ENCODE measurements at places on chromosomes 6 and 20.

GRCh38 chr20:46550461-46550860 is at the start of gene OCSTAMP:
Gene OCSTAMP (minus strand): TSS chr20:46550654. CDS start chr20:46550560, 94 bp downstream.
- DNase-seq, result no peak

DNA sequence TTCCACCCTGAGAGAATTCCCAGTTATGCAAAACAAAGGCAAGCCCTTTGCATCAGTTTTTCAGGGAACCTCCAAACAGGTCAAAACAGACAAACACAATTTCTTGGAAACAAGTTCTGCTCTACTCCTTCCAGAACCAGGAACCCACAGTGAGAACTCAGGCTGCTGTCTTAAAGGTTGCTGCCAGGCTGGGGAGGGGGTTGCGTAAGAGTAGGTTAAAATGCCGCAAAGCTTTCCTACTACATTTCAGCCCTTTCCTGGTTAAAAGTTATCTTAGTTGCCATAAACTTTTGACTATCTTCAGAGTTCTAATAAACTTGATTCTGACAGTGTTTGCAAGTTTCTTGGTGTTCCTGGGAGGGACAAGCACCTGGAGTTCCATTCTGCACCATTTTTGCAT is 33.8 kb downstream of the KPNA5 start:
- DNase-seq, result no peak

- DNase-seq, result no peak
These were observed 38.6 kb upstream of the IRF4 start for GRCh38 chr6:352896-353470.

GRCh38 chr6:22432060-22432459 is 135.2 kb upstream of the PRL start:
- DNase-seq, result no peak

GRCh38 chr6:124963831-124964763 is 1.9 kb downstream of the RNF217 start:
- DNase-seq, result no peak

DNA sequence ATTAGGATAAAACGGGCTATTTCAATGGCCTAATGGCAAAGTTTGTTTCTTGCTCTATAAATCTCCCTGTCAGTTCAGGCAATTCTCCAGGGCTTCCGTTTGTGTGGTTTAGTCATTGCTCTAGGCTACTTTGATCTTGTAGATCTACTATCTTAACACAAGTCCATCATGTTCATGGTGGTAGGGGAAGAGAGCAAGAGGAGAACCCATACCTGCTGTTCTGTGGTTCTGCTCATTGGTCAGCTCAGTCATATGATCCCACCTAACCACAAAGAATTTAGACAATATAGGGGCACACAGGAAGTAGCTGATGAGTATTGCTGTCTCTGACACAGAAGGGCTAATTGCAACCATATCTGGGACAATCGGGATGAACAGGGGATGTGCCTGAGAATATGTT is 4.9 kb upstream of the DEK start:
- no peak for DNase-seq

GRCh38 chr6:18154507-18155149 is at the start of gene TPMT:
Gene TPMT (minus strand): TSS chr6:18155077. CDS start chr6:18149127, 5,950 bp downstream.
- peak; percentile 96 for DNase-seq

- no peak for DNase-seq
These were observed 1160.2 kb downstream of the EPHA7 start for GRCh38 chr6:92259171-92259570.

- DNase-seq, result no peak
These were observed 29.0 kb downstream of the MKKS start for GRCh38 chr20:10404959-10405530.

DNA sequence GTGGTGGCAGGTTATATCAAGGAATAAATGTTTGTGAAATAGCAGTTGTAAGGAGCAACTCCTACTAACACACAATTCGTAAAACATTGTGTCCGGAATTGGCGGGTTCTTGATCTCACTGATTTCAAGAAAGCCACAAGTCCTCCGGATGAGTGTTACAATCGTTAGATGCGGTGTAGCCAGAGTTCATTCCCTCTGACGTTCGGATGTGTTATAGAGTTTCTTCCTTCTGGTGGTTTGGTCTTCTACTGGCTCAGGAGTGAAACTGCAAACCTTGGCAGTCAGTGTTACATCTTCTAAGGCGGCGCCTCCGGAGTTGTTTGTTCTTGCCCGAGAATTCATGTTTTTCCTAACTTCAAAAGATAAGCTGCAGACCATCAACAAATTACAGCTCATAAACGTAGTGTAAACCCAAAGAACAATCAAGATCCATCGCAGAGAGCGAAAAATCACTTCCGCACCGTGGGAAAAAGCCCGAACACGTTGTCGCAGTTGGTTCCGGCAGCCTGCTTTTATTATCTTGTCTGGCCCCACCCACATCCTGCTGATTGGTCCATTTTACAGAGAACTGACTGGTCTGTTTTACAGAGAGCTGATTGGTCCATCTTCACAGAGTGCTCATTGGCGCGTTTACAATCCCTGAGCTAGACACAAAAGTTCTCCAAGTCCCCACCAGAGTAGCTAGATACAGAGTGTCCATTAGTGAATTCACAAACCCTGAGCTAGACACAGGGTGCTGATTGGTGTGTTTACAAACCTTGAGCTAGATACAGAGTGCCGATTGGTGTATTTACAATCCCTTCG is 58.2 kb downstream of the TRIM27 start:
- DNase-seq, result peak; percentile 64

GRCh38 chr6:25192590-25193459 is 86.3 kb upstream of the CARMIL1 start:
- DNase-seq, result peak; percentile 33

GRCh38 chr6:101263596-101263995 is 129.9 kb upstream of the GRIK2 start:
- DNase-seq, result no peak

DNA sequence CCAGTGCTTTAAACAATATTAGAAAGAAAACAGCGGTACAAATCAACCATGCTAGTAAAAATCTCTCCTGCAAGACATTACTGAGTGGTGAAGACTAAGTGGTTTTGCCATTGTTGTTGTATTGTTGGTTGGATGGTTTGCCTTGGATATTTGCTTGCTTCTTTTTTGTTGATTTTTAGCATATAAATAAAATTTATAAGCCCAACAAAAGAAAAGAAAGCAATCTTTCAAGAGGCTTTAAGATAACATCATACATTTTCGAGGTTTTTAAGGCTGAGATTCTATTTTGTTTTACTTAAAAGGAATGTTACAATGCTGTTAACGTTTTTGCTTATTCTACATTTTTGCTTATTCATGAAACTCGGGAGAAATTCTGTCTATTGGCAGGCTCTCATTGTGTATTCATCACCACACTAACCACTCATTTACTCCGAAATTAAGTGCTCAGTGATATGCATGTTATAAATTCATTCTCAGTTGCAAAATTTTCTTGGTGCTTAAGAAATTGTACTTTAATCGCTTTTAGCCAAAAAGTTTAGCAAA is 139.1 kb downstream of the LAMA2 start:
- DNase-seq, result no peak

DNA sequence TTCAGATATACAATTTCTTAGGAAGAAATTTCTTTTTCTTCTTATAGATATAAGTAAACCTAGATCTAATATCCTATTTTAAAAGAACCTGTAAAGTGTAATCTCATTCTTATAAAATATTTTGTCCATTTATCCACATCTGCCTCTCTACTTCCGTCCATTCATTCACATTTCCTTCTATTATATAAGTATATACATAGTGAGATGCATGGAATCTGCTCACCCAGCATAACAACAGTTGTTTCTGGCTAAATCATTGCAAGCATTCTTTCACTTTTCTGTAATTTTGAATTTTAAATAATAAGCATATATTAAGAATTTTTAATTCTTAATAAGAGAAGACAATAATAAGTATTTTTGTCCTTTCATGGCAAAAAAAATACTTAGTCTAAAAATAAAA is 45.4 kb downstream of the CEP162 start:
- DNase-seq, result no peak

- DNase-seq, result peak; percentile 33
These were observed 6.9 kb upstream of the OCSTAMP start for GRCh38 chr20:46557231-46557956.

DNA sequence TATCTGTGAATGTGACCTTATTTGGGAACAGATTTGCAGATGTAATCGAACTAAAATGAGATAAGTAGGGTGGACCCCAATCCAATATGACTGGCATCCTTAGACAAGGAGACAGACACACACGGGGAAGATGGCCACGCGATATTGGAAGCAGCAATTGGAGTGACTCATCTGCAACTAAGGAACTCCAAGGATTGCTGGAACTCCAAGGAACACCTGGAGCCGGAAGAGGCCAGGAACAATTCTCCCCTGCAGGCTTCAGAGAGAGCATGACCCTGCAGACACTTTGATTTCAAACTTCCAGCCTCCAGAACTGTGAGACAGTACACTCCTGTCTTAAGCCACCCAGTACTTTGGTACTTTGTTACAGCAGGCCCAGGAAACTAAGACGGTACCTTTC is 19.5 kb upstream of the CNKSR3 start:
- DNase-seq, result no peak

DNA sequence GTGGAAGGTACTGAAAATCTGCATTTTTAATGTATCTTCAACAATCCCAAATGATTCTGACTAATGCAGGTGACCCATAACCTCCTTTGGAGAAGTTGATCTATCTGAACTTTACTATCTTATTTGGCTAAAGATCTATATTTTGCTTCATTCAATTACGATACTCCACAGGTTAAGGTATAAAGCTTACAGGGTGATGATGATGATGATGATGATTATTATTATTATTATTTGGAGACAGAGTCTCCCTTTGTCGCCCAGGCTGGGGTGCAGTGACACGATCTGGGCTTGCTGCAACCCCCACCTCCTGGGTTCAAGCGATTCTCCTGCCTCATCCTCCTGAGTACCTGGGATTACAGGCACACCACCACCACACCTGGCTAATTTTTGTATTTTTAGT is 13.1 kb downstream of the TOP1 start:
- DNase-seq, result no peak

GRCh38 chr20:9660236-9660868 is 146.0 kb downstream of the LAMP5 start:
- DNase-seq, result no peak
